ENCODE measurements at places on chromosomes 12 and 14. TPM values are rescaled to one million over a fixed set of nuclear protein-coding genes. Genes with fewer than 3 reads are reported as not detected.

DNA sequence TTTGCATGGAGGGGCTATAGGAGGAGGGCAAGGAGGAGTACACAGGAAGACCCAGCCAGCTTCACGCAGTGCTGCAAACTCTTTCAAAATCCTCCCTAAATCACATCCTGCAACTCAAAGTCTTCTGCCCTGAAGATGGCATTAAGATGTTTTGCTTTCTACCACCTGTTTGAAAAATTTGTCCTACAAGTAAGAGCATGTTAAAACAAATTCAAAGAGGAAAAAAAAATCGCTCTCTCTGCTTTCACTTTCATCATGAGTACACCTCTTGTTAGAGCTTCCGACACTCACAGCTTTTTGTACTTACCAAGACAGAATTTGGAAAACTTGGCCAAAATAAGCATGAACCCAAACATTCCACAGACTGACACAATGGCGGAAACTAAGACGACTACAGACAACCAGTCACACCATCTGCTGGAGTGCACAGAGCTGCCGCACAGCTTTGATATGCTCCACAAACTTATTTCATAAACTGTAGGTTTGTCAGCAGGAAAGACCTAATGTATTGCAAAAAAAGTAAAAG lies 21.3 kb downstream of the GCH1 start:
- DNase-seq, result no peak

DNA sequence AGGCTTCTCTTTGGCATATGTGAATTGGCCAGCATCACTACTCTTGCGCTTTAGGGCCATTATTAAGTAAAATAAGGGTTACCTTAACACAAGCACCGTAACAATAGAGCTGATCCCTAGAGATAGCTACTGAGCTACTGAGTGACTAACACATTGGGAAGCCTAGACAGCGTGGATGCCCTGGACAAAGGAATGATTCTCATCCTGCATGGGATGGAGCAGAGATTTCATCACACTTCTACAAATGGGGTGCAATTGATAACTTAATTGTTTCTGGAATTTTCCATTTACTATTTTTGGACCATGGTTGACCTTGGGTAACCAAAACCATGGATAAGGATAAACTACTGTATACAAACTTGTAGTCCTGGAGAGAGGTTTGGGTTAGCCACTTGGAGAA lies 57.1 kb downstream of the FBXO34 start:
- DNase-seq, result no peak

DNA sequence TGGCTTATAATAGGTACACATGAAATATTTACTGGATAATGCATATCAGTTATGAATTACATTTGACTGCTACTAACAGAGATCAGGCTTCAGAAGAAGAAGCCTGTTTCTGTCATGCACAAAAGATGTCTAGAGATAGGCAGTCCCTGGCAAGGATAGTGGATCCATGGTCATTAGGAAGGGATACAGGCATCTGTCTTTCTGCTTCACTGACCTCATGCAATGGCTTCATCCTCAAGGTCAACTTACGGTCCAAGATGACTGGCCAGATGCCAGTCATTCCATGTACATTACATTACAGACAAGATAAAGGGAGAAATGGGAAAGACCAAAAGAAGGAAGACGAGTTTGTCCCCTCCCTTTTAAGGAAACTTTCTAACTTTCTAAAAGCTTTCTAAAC lies 94.0 kb downstream of the NUAK1 start:
- DNase-seq, result no peak

- no peak for DNase-seq
Measured at GRCh38 chr14:96368534-96368933, 5.2 kb downstream of the GSKIP start.

DNA sequence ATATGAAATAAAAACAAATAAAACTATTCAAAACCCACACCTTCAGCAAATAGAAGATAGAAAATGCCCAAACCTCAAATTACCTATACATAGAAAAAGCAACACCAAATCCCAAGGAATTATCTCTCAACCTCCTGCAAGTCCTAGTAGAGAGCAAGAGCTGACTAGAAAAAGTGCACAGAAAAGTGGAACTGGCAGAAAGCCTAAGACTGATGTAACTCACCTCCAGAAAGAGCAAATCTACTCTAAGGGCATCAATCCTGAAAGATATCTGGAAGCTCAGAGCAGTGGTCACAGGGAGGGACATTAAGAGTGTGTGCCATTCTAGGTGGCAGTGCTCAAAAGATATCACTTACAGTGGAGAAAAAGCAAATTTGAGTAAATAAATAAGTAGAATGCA lies 62.1 kb upstream of the PLEKHG7 start:
- DNase-seq, result no peak

- no peak for DNase-seq
Measured at GRCh38 chr14:77457115-77457521, 283 bp downstream of the VIPAS39 start.

GRCh38 chr14:23323838-23324454 lies 2.7 kb downstream of the PABPN1 start:
- DNase-seq, result no peak

- DNase-seq, result no peak
Measured at GRCh38 chr12:53292426-53292825, 2.9 kb upstream of the PFDN5 start.

DNA sequence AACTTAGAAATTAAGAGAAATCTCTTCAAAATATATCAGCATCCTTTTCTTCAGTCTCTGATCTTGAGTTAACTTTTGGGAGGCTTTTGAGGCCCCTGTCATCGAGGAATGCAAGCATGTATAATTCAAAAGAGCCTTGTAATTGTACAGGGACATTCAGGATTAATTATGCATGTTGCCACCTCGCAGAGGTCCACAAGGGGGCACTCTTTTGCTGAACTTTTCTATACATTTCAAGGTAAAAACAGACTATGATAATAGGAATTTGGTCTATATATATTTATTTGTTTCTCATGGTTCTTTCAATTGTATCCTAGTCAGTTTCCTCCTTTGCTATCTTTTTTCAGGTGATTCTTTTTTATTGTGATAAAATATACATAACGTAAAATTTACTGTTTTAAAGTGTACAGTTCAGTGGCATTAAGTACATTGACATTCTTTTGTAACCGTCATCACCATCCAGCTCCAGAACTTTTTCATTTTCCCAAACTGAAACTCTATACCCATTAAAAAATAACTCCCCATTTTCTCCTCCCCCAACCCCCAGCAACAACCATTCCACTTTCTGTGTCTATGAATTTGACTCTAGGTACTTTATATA lies 47.0 kb upstream of the SLC2A13 start:
- DNase-seq, result peak; percentile 52

DNA sequence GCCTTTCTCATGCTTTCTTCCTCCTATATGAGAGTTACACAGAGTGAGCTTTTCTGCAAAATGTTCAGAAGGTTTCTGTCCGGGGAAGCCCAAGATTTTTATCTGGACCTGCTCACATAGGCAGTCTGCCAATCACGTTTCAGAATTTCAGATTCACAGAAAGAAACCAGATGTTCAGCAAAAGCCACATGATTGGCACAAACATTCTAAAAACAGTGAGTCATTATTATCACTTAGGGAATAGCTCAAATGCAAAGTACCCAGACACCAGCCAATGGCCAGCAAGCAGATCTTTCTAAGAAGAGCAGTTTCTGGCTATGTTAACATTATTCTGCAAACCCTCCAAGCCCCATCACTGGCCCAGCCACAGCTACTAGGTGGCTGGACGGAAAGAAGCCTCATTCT lies 1558.5 kb upstream of the TMEM132C start:
- DNase-seq, result no peak

- DNase-seq, result no peak
Measured at GRCh38 chr14:30872602-30873001, 1.8 kb upstream of the COCH start.

GRCh38 chr12:71838676-71839075 lies 883 bp upstream of the TBC1D15 start:
- no peak for DNase-seq

DNA sequence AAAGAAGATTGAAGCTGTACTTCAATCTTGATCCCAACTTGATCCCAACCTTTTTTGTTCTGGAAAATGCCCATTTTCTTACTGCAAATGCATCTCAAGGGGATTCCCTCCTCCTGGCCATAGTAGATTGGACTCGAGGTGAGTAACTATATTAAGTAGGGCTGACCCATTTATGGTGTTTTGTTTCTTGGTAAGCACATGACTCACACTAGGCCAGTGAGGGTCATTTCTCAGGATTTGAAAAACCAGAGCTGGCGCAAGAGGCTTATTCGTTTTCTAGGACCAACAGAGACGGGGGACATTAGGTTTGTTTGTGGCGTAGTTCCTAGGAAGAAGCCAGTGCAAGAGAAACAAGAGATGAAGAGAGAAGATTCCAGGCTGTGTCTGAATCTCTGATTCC lies 51.4 kb downstream of the MRPL42 start:
- no peak for DNase-seq

- no peak for DNase-seq
Measured at GRCh38 chr14:97851428-97851995, 1054.3 kb downstream of the VRK1 start.

DNA sequence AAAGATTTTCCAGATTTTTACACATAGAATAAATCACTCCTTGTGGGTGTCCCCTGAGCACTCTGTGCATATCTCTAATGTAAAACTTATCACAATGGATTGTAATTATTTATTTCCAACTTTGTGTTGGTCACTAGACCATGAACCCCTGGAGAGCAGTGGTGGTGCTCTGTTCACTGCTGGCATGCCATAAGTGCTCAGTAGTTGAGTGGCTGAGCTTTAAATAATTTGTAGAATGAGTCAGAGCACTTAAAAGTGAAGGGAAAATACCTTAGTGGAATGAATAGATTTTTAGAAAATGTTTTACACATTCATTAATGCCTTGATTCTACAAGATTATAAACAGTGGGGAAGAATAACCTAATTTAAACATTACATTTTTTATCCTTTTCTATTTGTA lies 6.3 kb downstream of the MGAT4C start:
- DNase-seq, result no peak

DNA sequence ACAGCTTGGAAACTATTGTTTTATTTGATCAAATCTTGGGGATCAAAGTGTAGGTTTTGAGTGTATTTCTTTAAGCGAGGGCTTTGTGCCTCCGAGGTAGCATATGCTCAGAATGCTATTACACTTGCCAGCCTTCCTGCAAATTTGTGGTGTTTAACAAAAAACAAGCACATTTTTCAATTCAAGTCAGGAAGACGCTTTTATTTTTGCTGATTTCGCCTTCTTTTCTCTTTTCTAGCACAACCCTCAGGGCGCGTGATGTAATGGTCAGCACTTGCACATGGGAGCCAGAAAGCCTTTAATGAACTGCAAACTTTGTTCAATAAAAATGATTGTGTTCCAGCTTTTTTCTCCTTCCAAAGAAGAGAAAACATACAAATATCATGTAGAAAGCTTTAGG lies 466.5 kb downstream of the PRKD1 start:
- DNase-seq, result no peak

DNA sequence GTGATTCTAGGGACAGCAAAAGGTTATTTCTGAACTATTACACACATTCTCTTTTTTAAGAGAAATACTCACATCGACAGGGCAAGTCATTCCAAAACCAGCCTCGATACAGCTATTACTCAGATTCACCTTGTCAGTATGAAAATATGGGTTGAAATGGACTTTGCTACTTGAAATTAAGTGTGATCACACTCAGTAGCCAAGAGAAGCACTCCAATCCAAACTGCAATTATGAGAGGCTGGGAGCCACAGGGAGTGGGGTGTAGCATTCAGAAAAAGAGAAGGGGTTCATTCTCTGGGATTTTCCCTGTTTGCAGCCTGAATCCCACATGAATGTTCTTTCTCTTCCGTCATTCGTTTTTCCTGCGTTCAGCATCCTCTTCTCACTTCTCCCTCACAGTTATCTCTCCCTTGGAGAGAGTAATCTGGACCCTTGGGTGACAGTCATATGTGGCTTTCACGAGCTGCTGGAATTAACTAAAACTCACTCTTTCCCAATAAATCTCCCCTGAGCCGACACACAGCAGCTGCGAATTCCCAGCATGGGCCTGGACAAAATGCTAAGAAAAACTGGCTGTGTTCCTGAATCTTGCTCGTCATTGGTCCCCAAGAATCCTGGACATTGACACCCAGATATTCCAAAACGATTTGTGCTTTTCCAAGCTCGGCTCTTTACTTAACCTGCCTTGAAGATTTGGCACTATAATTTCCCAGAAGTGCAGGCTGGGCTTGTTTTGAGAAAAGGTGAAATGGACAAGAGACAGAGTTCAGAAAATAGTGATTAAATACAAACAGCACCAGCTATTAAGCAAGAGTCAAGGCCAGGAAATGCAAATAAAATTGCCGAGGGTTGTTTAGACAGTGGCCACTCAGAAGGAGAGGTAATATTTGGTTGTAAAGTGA lies 199.5 kb upstream of the PLEKHG7 start:
- DNase-seq, result no peak

- DNase-seq, result no peak
Measured at GRCh38 chr12:12486661-12487240, 75.9 kb downstream of the DUSP16 start.

DNA sequence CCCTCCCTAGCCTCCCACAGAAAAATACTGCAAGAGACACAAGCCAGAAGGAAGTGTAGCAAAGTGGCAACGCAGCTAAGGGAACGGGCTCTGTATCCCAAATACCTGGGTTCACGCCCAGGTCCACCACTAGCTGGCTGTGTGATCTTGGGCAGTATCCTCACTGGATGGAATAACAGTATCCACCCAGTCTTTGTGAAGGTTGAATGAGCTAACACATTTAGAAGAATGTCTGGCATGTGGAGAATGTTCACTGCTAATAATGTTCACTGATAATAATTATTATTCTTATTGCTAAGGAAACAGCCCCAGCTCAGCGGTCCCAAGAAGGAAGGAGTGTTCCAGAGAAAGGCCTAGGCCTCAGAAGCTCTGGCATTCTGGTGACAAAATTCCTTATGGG lies 70.9 kb downstream of the VWF start:
- DNase-seq, result no peak

DNA sequence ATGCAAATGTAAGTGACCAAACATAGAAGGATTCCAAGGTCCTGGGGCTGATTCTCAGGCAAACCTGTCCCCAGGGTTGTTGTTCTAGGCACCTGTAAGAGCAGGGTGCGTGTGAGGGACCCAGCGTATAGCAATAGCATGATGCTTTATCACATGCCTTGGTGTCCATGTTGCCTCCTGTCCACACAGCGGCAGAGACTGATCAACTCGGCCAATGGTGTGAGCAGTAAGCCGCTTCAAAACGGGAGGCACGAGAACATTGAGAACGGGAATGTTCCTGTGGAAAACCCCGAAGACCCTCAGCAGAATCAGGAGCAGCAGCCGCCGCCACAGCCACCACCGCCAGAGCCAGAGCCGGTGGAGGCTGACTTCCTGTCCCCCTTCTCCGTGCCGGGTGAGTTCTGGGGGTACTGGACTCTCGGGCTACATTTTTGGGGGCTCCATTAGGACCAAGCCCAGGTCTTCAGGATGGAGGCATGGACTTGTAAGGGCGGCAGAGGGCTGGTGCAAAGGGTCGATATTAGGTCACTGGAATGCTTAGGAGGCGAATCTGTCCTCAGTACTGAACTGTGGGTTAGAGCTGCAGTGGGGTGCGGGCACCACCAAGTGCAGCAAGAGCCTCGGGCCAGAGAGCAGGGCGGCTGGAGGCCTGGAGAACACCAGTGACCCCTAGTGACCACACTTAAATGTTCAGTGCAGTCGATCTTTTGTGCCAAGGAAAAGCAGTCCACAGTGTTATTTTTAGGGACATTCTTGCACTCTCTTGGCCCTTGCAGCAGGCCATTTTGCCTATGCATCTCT lies 57.2 kb upstream of the RIN3 start:
- peak; percentile 83 for DNase-seq

NEDD8 gene
- total RNA-seq, result 132 TPM

FAM186B gene
- total RNA-seq, result 0.65 TPM

RIMKLB gene
- total RNA-seq, result 30.5 TPM

RDH11 gene
- total RNA-seq, result 50.4 TPM

CARMIL3 gene
- total RNA-seq, result 0.95 TPM

TAS2R7 gene
- total RNA-seq, result not detected

KRT83 gene
- not detected for total RNA-seq

UBE3B gene
- 40.1 TPM for total RNA-seq
